ENCODE measurements at places on chromosomes 6 and 20.

- no peak for DNase-seq
These were observed 14.5 kb upstream of the TMEM170B start for GRCh38 chr6:11522812-11523605.

DNA sequence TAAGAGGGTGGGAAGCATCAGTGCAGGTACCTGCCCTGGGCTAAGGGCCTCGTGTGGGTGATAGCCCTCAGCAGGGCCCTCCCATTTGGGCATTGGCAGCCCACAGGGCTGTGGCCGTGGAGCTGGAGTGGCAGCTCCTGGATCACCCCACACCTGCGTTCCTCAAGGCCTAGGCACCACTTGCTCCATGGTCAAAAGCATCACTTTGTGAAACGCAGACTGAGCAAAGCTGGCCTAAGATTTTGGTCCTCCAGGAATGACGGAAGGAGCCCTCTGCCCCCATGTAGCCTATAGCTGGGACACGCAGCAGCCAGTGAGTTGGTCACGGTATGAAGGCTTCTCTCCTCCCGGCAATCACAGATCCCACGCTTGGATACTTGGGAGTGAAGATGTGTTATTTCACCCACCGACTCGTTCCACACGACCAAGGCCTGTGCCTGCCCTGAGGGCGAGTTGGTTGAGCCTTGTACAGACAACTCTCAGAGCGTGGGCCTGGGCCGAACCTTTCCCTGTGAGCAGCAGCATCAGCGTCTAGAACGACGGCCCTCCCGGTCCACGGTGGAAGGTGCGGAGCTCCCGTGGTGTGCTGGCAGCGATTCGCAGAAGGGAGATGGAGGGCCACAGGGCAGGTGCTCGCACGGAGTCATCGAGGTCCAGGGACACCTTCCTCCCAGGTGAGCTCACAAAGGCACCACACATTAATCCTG lies 39.7 kb downstream of the THBS2 start:
- no peak for DNase-seq

GRCh38 chr6:30813631-30814145 lies 69.3 kb upstream of the IER3 start:
- no peak for DNase-seq

GRCh38 chr20:57053067-57053466 lies 213.4 kb downstream of the BMP7 start:
- DNase-seq = no peak

GRCh38 chr6:150534553-150534952 lies 65.1 kb upstream of the PLEKHG1 start:
- DNase-seq = no peak

DNA sequence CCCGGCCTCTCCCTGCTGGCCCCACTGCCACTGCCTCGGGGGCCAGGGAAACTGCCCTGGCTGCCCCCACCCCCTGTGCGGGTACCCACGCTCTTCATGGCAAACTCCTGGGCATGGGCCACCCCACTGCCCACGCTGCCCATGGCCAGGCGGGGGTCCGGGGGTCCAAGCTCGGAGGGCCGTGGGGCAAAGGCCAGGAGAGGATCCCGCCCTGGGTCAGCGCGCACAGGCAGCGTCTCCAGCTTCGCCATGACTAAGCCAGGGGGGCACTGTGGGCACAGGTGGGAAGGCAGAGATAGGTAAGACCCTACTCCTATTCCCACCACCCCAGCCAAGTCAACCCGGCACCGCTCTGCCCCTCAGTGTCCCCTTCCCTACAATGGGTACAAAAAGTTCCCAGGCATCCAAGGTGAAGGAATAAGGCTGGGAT lies 6.4 kb downstream of the LZTS3 start:
- DNase-seq = no peak

GRCh38 chr6:3770023-3770720 lies 18.7 kb upstream of the PXDC1 start:
- DNase-seq = no peak

DNA sequence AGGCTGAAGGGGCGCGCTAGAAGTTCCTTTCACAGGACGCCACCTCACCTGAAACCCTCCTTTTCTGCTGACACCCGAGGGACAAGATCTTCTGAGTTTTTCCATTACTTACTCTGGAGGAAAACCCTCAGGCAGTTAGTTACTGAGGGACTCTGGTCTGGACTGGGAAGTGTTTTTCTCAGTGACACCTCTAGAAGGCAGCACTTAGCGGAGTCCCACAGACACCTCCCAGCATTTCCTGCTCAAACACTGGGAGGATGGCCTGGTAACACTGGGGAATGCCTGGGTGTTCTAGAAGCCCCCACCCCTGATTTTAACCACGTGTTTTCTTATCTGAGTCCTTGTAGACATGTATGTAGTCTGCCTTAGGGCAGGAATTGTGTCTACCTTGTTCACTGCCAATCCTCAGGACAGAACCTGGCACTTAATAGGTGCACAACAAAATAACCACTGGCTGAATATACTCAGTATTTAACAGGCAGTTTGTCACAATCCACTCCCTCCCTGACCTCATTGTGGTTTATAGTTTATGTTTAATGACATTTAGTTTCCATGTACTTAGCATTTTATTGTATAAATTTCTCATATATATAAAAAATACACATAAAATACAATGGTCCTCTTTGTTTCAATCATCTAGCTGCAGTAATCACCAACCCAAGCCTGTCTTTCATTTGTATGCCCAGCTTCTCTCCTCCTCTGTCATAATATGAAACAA lies 4.8 kb downstream of the GSTA3 start:
- no peak for DNase-seq

DNA sequence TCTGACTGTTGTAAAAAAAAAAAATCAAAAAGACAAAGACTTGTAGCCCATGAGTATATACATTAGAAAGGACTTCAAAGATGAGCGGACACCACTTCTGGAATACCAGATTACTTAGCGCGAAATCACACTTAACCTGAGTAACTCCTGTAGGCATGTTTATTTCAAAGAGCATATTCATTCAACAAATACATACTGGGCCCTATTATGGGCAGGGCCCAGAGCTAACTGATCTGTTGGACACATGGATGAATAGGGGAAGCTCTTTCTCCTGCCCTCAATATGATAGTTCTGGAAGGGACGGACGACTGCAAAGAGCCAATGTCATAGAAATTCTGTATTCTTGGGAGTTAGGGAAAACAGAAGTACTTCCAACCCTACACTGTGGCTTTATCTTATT lies 12.3 kb downstream of the MAN1A1 start:
- no peak for DNase-seq

DNA sequence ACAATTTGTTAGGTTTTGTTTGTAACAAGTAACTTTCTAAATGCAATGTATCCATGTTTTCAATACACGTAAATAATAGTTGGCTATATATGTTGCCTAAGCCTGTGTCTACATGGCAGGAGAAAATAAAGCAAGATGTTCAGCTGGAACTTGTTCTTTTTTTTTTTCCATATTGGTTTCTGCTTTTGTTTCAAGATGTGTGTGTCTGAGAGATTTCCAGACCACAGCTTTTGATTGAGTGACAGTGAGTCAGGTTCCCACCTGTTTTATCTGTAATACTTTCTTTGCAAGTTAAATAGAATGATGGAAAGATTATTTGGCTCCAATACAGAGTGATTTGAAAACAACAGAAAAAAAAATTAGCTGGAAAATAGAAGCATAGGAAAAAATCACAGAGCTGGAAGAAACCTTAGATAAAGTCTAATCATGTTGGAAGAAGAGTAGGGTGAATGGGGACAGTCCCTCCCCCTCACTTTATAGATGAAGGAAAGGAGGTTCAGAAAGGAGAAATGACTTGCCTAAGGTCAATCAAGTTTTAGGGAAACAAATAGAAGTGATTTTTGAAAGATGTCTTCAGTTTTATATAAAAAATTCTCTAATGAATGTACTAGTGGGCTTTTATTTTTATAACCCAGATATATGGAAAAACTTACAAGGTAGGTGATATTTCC lies 150.9 kb upstream of the STMND1 start:
- DNase-seq = no peak

DNA sequence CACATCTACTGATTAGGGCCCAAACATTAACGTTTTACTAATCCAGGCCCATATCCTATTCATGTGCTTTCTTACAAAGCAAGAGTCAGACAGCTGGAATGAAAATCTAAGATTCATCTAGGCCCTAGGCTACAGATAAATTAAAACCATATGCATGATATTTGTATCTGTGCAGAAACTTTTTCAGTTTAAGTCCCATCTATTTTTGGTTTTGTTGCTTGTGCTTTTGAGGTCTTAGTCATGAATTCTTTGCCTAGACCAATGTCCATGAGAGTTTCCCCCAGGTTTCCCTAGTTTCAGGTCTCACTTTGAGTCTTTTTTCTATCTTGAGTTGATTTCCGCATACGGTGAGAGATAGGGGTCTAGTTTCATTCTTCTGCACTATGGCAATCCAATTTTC lies 20.2 kb downstream of the ADNP start:
- DNase-seq = no peak

- no peak for DNase-seq
These were observed 1112.3 kb upstream of the CITED2 start for GRCh38 chr6:140486450-140487361.

DNA sequence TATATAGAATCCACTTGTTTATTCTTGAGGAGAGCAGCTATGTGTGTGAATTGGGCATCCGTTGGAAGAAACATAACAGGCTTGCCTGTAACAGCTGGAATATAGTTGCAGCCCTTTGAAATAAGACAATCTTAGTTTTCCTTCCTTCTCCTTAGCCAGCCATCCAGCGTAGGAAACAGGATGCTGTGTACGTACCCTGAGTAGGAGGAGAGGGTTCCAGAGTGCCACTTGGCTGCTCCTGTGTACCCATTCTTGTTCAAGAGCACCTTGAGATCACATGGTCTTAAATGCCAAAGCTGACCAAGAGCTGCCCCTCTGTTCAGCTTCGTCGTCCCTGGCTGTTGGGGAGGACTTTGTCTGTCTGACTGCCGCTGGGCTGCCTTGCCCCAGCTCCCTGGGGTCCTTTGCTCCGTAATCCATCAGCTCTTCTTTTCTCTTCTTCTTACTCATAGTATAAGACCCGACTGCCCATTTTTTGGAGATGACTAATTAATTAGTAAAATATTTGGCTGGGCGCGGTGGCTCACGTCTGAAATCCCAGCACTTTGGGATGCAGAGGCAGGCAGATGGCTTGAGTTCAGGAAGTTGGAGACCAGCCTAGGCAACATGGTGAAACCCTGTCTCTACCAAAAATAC lies 49.0 kb downstream of the RREB1 start:
- no peak for DNase-seq

GRCh38 chr6:22025468-22026163 lies 271.2 kb downstream of the PRL start:
- no peak for DNase-seq

DNA sequence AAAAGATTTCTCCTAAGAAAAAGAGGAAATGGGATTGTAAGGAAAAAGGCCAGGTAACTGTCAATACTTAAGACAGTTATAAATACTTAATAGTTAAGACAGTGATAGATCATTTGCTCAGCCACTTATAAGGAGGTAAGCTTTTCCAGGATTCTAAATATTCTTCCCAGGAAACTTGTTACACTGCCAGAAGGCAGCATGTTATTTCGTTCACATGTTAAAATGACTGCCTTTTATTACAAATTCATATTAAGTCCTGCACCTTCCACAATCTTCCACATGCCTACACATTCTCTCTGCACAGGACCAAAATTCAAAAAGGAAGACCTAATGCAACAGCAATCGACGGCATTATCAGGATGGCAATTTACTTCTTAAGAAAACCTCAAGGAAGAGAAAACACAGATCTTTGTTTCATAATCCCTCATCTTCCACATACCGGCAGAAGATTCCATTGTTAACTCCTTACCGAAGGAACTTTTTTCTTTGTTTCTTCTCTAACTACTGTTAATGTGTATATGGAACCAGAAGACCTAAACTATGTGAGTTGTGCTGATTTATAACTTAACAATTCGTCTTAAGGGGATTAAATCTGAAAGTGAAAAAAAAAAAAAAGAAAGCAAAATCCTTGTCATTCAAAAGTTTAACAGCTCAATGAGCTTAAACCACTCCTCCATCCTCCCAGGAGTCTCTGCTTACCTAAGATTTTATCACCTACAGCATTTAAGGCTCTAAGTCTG lies 799 bp downstream of the TAAR2 start:
- DNase-seq = no peak

- no peak for DNase-seq
These were observed 6.6 kb downstream of the TRIM15 start for GRCh38 chr6:30169658-30170614.

- DNase-seq = no peak
These were observed 71.1 kb upstream of the THEMIS start for GRCh38 chr6:127971945-127972391.
